NCI-H524 treated with DMSO at 0.1 percent for 48 hours (cell line): ENCODE measurements at places on chromosomes 5 and 9.

DNA sequence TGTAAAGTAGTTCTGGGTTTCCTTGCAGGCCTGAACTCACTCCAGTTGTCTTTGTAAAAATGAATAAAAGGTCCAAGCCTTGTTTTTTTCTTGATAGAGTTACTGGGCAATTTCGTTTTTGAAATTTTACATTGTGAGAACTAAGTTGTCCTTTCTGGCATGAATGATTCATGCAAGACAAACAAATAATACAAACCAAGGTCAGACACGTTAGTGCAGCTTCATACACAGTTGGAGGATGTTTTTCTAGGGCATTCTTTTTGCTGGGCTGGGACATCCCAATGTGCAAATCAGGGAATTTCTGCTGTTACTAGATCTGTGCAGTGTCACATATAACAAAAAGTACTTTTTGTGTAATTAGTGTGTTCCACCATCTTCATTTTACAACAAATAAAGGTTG is 96.0 kb downstream of the MEGF10 start:
- DNase-seq: no peak

DNA sequence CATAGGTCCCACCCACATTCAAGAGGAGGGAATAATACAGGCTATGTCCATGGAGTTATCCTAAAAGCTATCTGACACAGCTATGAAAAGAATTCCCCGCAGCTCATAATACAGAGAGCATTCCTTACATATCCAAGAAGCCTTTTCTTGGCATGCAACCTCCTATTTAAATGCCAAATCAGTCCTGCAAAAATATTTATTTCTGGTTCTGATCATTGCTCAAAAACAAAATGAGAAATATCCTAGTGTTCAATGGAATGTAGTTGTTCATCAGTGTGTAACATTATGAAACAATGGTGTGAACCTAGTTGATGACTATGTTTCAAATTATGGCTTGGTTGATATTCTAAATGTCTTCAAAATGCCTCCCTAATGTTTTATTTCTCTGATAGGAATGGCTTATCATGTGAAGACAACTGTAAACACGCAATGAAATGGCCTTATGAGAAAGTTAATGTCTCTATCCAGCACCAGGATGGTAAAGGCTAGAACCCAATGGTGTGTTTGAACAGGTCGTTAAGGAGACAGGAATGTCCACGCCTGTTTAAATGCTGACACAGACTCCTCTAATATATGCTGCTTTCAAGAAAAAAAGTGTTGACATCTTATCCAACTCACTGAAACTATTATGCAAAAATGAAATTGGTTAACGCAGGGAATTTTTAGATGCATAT is 126.7 kb upstream of the CDH6 start:
- no peak for DNase-seq

- no peak for DNase-seq
Measured at GRCh38 chr5:125610892-125611291, 812.3 kb upstream of the GRAMD2B start.

- DNase-seq: no peak
Measured at GRCh38 chr9:72524820-72525540, 3.6 kb downstream of the TMC1 start.

DNA sequence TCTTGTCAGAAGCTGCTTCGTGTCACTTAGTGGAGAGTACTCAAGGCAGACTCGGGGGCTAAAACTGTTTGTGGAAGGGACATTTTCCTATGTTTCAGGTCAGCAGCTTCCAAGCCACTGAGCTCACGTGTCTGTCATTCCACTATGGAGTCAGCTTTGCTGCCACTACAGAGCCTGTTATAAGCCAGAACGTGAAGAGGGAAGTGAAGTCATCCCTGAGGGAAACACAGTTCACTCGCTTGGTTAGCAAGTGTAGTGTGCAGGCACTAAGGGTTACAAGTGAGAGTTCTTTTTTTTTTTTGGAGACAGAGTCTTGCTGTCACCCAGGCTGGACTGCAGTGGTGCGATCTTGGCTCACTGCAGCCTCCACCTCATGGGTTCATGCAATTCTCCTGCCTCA is 24.5 kb upstream of the LTC4S start:
- no peak for DNase-seq

DNA sequence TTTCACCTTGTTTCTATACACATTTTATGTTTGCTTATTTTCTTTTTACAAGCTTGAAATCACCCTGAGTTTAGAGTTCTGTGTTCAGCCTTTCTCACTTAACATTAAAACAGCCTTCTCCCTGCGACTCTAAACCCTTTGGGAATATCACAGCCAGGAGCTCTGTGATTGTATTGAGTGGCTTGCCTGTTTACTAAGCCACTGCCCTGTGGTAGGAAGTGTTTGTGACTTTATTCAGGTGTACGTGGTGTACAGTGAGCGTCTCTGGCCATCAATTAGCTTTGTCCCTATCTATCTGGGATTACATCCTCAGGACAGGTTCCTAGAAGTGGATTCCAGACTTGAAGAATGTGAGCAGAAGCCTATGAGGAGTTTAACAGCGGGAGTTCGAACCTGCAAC is 11.0 kb upstream of the NEURL1B start:
- DNase-seq: no peak

- DNase-seq: no peak
Measured at GRCh38 chr5:74192606-74193299, 447.8 kb downstream of the ENC1 start.

GRCh38 chr5:176532795-176533194 is 4.4 kb downstream of the RNF44 start:
- no peak for DNase-seq

DNA sequence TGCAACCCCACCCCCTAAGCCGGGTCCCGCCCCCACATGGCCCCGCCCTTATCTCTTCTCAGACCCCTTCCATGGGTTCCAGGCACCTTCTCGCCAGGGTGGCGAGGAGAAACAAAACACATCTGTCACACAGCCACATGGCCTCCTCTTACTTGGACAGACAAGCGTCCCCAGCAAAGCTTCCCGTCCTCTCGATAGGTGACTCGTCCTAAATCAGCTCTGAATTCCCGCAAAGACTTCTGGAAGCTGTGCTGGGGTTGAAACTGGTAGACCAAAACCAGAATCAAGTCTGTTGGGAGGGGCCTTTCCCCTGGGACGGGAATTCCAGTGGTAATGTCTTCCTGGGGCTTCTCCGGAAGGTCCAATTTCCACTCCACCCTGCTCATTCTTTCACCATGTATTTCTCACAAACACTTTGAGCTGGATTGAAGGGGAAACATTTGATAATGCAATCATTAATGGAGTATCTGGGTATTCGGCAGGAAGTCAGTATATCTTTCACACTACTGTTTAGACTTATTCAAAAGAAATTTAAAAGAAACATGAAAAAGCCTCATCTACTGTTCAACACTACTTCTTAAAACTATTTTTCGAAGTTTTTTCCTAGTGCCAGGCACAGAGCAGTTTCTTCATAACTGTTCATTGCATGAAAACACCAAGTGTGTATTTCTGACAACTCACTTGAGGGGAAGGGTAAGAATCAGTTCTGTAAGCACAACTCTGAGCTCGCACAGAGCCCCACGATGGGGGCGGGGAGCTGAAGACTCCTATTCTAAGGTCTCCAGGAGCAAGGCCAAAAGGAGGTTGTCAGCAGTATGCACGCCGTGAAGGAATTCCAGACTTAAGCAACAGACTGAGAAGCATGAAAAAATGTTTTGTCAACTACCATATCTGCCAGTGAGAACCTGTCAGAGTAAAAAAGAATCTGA is 644 bp upstream of the CTNNAL1 start:
- peak; percentile 73 for DNase-seq

DNA sequence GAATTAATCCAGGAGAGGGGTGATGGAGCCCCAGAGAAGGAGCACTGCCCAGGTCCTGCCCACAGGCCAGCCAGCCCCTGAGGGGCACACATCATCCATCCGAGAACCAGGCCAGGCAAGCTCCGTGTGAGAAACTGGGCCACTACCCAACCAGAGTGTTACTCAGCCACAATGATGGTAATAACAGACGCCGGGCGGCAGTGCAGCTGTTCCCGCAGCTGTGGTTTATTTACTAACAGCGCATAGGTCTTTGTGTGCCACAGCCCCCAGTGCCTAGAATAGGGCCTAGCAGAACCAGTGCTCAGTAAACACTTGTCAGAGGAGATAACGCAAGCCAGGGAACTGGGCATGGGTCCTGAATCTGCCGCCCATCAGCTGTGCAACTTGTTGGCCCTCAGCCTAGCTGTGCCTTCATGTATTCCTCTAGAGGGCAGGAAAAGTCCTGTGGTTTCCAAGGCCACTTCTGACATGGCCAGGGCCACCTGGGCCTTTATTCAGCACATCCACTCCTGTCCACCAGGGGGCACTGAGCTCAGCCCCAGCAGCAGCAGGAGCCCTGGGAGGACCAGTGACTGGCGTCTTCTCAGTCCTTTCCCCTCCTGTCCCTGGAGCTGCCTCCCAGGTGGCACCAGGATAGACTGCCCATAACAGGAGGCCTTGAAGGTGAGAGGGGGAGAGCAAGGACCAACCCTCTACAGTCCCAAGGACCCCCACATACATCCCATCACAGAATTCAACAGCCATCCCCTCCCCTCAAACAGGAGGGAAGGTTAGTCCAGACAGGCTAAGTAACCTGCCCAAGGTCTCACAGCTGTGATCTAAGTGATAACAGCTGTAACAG is 2.1 kb downstream of the MXD3 start:
- peak; percentile 1 for DNase-seq
